ENCODE measurements at places on chromosomes 12 and 14. TPM values are rescaled to one million over a fixed set of nuclear protein-coding genes. Genes with fewer than 3 reads are reported as not detected.

PPP1R36 gene
- polyA plus RNA-seq, result 0.48 TPM

IQSEC3 gene
- polyA plus RNA-seq, result not detected

NRXN3 gene
- 2.1 TPM for polyA plus RNA-seq

RTN1 gene
- polyA plus RNA-seq, result not detected

C3AR1 gene
- polyA plus RNA-seq, result not detected

TGFB3 gene
- 1.3 TPM for polyA plus RNA-seq

OR6C68 gene
- not detected for polyA plus RNA-seq

C1QL4 gene
- 2.8 TPM for polyA plus RNA-seq

ZBTB1 gene
- polyA plus RNA-seq, result 33.8 TPM

TAPBPL gene
- 3.4 TPM for polyA plus RNA-seq

OLR1 gene
- 0.92 TPM for polyA plus RNA-seq

COX8C gene
- polyA plus RNA-seq, result not detected

GDF3 gene
- polyA plus RNA-seq, result not detected

MAP3K9 gene
- polyA plus RNA-seq, result 5.4 TPM
